NCI-H1436 treated with DMSO at 0.1 percent for 48 hours (cell line): ENCODE measurements at places on chromosomes 12 and 14.

GRCh38 chr12:98973395-98973794 is 328.3 kb downstream of the APAF1 start:
- no peak for DNase-seq

GRCh38 chr12:113299619-113300237 is 35.2 kb downstream of the SLC8B1 start:
- no peak for DNase-seq

- no peak for DNase-seq
Observed at GRCh38 chr14:72675126-72675525, 218.8 kb downstream of the DPF3 start.

DNA sequence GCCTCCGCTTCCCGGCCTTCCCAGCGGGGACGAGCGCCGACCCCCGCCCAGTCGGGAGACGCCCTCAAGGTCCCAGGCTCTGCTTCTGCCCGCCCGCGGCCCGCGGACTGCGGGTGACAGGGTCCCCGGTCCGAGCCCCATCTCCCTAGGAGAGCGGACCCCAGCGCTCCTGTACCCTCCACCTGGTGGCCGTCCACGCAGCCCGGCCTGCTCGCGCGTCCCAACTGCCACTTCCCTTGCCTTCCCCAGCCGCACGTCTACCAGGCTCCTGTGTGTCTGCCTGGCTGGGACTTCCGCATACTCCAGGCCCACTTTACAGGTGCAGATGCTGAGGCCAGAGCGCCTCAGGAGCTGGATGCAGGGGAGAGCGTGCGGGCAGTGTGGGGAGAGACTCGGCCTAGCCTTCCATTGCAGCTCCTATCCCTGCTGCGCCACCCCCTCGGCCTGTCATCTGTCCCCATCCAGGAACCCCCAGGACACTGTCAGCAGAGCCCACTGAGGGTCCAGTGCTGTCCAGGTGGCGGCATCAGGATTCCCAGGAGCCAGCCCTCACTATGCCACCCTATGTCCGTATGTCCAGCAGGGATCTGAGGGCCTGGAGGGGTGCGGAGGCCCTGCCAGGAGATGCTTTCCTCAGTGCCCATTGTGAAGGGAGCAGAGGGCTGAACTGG is 8.0 kb upstream of the ANKRD9 start:
- DNase-seq: no peak

DNA sequence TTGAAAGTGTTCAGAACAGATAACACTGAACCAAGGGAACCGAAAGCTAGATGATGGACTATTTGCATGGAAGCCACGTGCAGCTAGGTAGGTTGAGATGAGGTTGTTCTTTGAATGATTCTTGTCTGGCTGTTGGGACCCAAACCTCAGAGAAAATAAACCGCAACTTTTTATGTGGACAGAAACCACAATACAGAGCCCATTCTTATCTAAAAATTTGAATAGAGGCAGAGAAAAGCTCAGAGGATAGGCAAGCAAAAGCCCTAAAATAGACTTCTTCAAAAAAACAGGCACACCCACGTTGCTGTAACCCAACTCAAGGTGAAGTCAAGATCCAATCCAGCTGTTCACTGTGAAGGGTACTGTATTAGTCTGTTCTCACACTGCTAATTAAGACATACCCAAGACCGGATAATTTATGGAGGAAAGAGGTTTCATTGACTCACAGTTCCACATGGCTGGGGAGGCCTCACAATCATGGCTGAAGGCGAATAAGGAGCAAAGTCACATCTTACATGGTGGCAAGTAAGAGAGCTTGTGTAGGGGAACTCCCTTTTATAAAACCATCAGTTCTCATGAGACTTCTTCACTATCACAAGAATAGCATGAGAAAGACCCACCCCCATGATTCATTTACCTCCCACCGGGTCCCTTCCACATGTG is 353.8 kb downstream of the AACS start:
- DNase-seq: no peak
